Activated T-cell treated with anti-CD3 and anti-CD28 coated beads, Interleukin-2, amount 50 U/mL, for 4 hours (primary cell): ENCODE measurements at places on chromosomes 16 and 17. TPM values are rescaled to one million over a fixed set of nuclear protein-coding genes. Genes with fewer than 3 reads are reported as not detected.

Gene TPSAB1
- 0.35 TPM for total RNA-seq

Gene TNFRSF17
- not detected for total RNA-seq

Gene PYY
- total RNA-seq, result not detected

Gene KRT222
- not detected for total RNA-seq

Gene SLC25A19
- total RNA-seq, result 134 TPM

- no peak for DNase-seq
These were observed 64.4 kb downstream of the CRISPLD2 start for GRCh38 chr16:84884246-84884595.

GRCh38 chr17:2110436-2110835, 55.5 kb downstream of the HIC1 start:
- no peak for DNase-seq

- DNase-seq, result no peak
These were observed 28.6 kb downstream of the OSBPL7 start for GRCh38 chr17:47792979-47793378.

- no peak for DNase-seq
These were observed 8.5 kb upstream of the YPEL3 start for GRCh38 chr16:30104492-30104891.

GRCh38 chr17:79955691-79956440, 79.8 kb downstream of the TBC1D16 start:
- no peak for DNase-seq
